ENCODE measurements at places on chromosomes 5 and 9.

- DNase-seq, result no peak
Measured at GRCh38 chr5:144504929-144505577, 334.4 kb downstream of the KCTD16 start.

DNA sequence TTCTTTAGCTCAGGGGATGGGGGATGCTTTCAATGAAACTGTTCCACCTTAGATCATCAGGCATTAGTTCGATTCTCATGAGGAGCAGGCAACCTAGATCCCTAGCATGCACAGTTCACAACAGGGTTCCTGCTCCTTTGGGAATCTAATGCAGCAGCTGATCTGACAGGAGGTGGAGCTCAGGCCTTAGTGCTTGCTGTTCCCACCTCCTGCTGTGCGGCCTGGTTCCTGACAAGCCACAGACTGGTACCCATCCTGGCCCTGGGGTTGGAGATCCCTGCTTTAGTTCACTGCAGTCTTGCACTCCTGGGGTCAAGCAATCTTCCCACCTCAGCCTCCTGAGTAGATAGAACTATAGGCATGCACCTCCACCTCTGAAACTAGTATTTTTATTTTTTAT is 1369.8 kb upstream of the NUDT12 start:
- DNase-seq, result no peak

GRCh38 chr5:91361055-91361701 is 21.9 kb downstream of the ARRDC3 start:
- peak; percentile 13 for DNase-seq

DNA sequence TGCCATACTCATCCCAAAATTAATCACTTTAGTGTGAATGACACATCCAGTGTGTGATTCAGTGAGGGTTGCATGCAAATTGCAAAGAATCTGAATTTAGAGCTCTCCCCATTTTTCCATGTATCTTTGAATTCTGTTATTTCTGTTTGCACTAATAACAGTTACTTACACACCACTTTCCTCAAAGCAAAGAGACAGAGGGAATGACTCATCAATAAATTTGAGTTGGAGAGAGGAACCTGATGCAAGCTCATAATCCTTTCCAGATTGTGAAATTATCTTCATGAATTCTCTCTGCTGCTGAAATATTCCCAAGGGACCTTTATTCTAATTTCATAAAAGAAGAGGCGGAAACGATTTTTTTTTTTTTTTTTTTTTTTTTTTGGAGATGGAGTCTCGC is 204.8 kb downstream of the CDH9 start:
- DNase-seq, result no peak

- no peak for DNase-seq
Measured at GRCh38 chr9:121876658-121877271, 216.3 kb downstream of the TTLL11 start.

- DNase-seq, result no peak
Measured at GRCh38 chr5:107253246-107253645, 417.5 kb downstream of the EFNA5 start.

DNA sequence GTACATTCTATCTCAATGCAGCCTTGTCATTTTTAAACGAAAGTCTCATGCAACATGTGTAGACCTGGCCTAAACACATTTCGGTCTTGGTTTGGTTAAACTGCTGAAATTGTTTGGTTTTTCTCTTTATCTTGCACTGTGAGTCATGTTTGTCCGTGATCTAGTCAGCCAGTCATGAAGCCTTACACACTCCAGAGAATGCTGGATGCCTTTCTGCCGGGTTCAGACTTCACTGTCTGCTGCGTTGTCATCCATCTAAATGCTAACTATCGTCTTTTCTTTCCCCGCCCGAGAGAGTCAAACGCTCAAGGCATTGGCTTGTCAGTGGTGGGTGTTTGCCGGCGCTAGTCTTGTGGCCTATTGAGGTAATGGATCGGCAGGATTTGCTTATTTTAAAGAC is 1194.6 kb upstream of the WWC1 start:
- no peak for DNase-seq

DNA sequence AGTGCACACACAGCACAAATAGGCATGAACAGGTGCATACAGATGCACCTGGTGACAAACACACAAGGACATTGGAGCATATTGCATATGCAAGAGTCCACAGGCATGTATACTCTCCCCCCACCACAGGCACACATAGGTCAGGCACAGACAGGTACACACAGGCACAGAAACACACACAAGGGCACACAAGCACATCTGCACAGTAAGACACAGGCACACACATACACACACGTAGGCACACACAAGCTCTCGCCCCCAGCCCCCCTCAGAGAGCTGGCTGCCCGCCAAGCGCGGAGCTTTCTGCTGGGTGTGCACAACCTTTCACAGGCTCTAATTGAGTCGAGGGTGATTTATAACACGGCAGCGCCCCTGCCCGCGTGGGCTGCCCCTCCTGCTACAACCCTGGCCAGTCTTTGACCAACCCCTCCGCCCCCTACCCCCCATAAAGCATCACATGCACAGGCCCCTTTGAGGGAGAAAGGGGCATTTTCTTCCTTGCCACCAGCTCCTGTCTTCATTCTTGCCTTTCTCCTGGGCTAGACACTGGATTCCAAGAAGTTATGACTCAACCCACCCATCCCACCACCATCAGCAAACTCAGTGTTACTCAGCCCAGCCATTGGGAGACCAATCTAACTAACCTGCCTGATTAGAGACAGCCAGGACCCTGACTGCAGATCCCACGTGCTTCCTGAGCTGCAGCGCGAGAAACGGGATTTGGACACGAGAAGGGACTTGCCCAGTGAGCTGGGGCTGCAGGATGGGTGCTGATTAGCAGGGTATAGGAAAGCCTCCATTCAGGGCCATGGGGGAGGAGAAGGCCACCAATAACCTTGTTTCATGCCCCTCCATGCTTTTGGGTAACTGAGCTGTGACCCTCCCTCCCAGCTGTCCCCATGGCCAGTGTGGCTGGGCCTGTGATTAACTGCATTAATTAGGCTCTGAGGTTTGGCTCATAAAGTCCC is 42.8 kb upstream of the PSD2 start:
- DNase-seq, result no peak

GRCh38 chr9:74463825-74464224 is 33.3 kb upstream of the RORB start:
- no peak for DNase-seq

GRCh38 chr9:71403106-71403505 is 281.7 kb upstream of the TRPM3 start:
- no peak for DNase-seq

DNA sequence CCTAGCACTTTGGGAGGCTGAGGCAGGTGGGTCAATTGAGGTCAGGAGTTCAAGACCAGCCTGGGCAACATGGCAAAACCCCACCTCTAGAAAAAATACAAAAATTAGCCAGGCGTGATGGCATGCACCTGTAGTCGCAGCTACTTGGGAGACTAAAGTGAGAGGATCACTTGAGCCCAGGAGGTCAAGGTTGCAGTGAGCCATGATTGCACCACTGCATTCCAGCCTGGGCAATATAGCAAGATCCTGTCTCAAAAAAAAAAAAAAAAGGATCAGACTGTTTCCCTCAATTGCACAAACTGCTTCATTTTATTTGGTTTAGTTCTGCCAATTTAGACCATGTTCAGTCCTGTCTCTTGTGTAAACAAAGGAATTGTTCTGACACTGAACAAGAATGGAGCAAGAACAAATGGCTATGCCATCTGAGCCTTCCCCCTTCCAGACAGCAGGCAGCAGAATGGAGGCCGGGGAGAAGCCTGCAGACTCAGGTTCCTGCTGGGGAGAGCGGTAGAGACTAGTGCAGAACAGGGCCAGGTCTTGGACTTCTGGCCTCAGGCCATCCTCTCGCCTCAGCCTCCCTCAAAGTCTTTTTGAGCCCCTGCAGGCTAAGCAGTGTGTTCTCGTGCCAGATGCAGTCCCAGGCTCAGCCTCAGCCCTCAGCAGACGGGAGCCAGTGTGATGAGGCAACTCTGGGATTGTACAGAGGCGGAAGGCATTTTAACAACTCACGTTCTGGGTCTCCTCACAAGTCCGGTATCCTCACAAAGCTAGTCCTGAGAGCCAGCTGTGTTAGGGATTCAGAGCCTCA is 18.2 kb downstream of the HNRNPH1 start:
- DNase-seq, result no peak

DNA sequence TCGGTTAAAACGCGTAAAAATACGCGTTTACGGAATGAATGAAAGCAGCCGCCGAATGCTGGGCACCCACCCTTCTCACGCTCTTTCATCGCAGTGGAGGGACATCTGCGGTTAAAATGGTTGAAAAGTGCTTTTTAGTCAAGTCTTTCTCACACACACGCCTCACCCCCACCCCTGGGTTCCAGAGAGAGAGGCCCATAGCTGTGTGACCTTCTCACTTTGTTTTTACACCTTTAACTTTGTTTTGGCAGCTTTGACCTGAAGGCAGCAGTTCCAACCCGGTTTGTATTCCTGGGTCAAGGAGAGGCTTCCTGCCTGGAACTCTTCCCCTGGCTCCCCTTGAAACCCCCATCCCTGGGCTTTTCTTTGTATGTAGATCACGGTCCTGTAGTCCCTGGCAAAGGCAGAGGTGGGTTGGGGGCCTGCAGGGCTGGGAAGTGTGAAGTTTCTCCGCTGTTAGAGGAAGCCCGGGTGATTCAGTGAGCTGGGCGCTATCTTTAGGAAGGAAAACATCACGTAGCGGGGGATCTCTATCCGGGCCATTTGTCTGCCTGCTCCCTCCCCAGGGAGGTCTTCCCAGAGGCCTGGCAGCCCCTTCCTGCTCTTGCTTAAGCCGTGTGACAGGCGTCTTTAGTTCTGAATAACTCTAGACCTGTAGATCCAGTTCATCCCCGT is 29.6 kb downstream of the SPRY4 start:
- no peak for DNase-seq

GRCh38 chr5:13934921-13935320 is 9.6 kb downstream of the DNAH5 start:
- DNase-seq, result no peak

DNA sequence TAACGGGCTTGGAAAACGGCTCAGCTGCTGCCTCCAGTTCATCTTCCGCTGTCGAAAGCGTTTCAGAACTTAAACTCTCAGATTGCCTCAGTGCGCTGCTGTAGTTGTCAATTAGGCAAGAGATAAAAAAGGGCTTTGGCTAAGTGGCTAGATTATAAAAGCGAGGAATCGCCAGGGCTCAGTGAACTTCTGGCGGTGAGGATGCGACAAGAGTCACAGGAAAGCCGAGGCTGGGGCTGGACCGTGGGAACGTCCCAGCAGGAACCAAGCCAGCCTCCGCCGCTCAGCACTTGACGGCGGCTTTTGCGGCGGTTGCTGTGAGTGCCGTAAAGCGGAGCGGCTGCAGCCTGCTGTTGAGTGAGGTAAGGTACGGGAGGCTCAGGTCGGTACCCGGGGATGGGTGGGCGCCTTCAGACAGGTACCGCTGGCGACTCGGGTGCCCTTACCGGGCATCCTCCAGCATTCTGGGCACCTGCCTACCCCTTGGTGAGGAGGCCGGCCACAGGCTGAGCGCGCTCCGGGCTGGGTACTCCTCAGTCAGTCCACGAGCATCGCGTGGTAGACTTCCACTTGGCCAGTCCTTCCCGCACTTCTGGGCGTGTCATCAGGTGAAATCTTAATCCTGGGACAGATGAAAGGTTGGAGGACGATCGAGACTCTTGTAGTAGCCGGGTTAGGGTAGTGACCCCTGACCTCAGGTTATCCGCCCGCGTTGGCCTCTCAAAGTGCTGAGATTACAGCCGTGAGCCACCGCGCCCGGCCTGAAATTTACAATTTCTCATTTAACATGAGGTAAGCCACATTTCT is at the start of gene FKTN:
Gene FKTN (plus strand): TSS at position 328 of the 807 bp plus-strand sequence. CDS start 16,902 bp downstream, outside the sequence.
- peak; percentile 80 for DNase-seq

DNA sequence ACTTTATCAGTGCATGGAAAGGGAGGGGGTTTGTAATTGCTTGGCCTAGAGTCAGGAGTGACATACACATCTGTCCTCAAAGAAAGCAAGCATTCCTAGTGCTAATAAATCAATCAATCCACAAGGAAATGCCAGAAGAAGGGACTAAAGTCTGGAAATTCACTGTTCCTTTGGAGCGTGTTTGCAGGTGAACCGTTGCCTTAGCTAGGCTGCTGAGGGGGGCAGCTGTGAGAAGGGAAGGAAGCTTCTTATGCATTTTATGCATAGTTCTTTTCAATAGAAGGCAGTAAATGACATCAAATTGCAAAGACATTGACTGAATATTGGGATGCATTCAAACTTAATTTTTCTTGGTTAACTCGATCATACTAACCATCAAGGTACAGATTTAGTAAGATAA is 1092.5 kb upstream of the SEMA6A start:
- no peak for DNase-seq

- DNase-seq, result no peak
Measured at GRCh38 chr9:138045541-138046490, 168.2 kb downstream of the CACNA1B start.

- DNase-seq, result no peak
Measured at GRCh38 chr9:113774963-113775362, 101.1 kb upstream of the ZNF618 start.

GRCh38 chr9:32968101-32969011 is 33.1 kb downstream of the APTX start:
- peak; percentile 53 for DNase-seq

DNA sequence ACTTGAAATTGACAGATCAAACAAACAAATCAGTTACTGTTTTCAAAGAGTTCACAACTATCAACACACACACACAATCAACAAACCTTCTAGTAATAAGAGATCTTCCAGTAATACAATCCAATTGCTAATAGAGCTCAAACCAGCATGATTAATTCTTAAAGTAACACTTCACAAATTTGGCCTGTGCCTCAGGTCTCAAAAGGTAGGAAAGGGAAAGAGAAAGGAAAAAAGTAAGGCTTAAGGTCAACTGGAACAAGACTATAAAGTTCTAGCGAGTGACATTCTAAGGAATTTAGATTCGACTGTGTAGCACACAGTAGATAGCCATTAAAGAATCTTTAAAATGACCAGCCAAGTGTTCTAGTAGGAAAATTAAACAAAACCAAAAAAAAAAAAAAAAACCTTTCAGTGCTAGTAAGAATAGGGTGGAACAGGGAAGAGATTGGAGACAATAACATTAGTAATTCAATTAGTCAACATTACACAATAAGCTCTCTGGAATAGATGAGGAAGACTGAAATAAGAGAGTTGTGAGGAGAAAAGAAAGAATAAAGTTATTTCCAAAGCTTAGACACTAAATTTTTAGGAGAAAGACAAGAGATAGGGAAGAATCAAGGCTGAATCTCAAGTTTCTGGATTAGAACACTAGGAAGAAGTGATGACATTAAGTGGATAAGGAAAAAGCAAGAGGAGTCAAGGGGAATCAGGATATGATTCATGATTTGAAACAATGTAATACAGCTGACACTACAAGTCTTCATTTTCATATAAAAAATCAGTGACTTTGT is 86.1 kb downstream of the FBXL17 start:
- no peak for DNase-seq

- DNase-seq, result no peak
Measured at GRCh38 chr9:78006734-78007133, 24.9 kb downstream of the GNAQ start.

- DNase-seq, result no peak
Measured at GRCh38 chr5:90898326-90899013, 339.9 kb downstream of the ADGRV1 start.

- no peak for DNase-seq
Measured at GRCh38 chr9:138061631-138062030, 184.0 kb downstream of the CACNA1B start.

- DNase-seq, result no peak
Measured at GRCh38 chr9:91172329-91172728, 189.4 kb downstream of the AUH start.

GRCh38 chr5:96790961-96791504 is 16.7 kb downstream of the ERAP1 start:
- no peak for DNase-seq

- no peak for DNase-seq
Measured at GRCh38 chr5:90690307-90690706, 131.7 kb downstream of the ADGRV1 start.

Data from germinal center (tissue), 1 donor.